Activated T-cell treated with anti-CD3 and anti-CD28 coated beads for 1 hour (primary cell): ENCODE measurements at places on chromosomes 3 and 15.

DNA sequence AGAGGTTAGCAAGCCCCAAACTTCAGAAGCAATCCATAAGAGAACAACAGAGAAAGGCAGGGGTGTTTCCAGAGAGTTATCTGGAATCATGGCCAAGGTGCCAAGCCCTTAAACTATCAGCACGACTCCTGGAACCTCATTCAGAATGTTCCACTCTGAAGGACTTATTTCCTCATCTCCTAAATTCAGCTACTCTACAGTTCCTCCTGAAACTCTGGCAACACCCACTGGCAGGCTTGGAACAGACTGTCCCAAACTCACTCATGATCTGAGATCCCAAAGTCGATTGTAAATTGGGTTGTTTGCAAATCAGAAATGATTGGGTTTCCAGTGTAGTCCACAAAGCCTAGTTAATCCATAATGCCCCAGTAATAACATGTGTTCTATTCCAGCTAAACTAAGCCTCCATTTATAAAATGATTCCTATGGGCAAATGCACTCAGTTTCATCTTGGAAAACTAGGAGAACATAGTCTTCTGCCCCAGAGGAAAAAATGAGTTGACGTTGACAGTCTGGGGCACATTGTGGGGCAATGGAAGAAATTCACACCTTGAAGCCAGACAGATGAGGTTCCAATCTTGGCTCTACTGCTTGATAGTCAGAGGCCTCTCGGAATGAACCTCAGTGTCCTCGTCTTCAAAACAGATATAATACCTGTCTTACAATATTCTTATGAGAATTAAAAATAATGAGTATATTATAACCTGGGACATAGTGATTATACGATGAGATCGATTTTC is 65.9 kb downstream of the SLCO2A1 start:
- DNase-seq, result no peak

- DNase-seq, result no peak
These were observed 112.3 kb downstream of the WDR76 start for GRCh38 chr15:43939070-43939469.

- DNase-seq, result no peak
These were observed 9.1 kb upstream of the HPS3 start for GRCh38 chr3:149120051-149120972.

GRCh38 chr3:55541016-55541415 is 53.9 kb upstream of the WNT5A start:
- no peak for DNase-seq

DNA sequence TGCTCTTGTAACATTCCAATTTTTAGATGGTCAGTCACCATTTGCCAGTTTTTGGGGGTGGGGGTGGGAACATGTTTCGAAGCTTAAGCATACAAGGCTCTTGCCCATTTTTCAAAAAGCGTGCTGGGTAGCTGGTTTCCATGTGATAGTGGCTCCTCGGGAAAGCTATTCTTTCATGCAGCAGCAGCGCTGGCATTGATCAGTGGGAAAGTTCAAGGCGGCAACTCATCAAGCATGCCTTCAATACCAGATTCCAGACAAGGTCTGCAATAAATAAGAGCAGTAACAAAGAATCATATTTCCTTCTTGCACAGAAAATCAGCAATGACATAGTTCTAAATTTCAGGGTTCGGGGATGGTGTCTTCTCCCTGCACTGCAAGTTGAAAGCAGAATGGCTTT is 133.5 kb upstream of the ONECUT1 start:
- DNase-seq, result no peak

- DNase-seq, result no peak
These were observed 27.1 kb upstream of the TBL1XR1 start for GRCh38 chr3:177224414-177224813.

GRCh38 chr3:127536830-127537812 is 53.4 kb downstream of the TPRA1 start:
- DNase-seq, result no peak

DNA sequence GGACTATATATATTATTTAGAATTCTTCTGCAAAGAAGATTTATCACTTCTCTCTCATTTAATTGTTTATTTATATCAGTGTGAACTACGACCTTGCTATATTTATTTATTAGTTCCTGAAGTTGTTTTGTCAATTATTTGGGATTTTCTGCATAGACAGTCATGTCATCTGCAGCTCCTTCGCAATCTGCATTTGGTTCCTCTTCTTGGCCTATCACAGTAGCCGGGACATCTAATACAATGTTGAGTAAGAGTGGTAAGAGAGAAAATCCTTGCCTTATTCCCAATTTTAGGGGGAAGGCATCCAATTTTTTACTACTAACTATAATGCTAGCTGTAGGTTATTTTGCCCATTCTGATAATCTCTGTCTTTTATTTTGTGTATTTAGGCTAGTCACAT is 39.4 kb downstream of the FOXL2 start:
- DNase-seq, result no peak

- DNase-seq, result no peak
These were observed 6.7 kb upstream of the PROK2 start for GRCh38 chr3:71791634-71792033.

- peak; percentile 42 for DNase-seq
These were observed 32.8 kb downstream of the ZNF589 start for GRCh38 chr3:48273594-48274211.

DNA sequence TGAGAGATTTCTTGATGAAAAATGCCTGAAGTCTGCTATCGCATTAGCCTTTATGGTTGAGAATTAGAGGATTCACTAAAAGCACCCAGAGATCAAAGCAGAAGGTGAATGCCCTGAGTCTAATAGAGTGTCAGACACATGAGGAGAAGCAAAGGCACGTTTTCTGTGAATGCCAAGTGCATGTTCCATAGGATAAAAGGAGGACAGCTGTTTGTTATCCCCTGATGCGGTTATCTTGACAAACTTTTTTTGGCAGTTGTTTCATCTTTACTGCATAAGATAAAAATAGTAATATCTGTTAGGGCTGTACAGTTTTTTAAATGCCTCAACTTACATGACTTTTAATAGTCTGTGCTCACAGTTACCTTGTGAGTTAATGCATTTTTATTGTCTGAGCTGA is 65.3 kb upstream of the CD96 start:
- no peak for DNase-seq

DNA sequence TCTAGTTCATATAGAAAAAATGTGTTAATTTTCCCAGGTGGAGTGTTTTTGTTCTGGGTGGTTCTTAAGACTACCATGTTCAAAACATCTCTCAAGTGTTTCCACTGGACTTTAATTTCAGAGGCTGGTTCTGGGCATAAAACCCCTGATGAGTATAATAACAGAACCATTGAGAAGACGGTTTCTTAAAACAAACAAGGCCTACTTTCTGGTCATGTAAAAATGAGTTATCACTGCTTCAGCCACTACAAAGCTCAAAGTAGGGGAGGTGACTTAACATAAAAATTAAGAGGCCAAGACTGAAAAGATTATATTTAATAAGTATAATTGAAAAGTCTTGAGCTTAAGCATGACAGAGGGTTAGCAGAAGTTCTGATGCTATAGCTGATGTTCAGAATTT is 33.8 kb downstream of the RYR3 start:
- no peak for DNase-seq

GRCh38 chr3:134751831-134752230 is 43.2 kb upstream of the EPHB1 start:
- DNase-seq, result no peak
